ENCODE measurements at places on chromosomes 1 and 21.

DNA sequence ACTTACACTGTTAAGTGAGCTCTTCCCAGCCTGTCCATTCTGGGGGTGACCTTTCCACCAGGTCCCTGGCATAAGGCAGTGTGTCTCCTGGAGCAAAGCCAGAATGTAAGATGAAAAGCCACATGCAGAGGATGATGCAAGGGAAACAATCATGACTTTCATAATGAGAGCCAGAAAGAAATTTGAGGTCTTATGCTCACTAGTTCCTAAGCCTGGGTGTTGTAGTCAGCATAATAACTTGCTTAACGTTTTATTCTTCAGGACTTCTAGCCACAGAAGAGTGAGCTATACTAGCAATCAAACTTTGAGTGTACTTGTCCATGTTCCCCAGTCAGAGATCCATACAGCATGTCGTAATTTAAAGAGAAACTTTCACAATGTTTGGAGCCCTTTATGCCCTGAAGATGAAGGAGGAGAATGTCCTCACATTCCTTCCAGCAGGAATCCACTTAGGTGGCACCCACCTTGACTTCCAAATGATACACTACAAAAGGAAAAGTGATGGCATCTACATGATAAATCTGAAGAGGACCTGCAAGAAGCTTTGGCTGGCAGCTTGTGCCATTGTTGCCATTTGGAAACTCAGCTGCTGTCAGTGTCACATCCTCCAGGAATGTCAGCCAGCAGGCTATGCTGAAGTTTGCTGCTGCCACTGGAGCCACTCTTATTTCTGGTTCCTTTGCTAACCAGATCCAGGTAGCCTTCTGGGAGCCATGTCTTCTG, 60.5 kb upstream of the FOXD3 start:
- DNase-seq = no peak

- DNase-seq = no peak
Measured at GRCh38 chr1:159958719-159959380, 4.8 kb upstream of the SLAMF9 start.

- DNase-seq = no peak
Measured at GRCh38 chr1:167268347-167268787, 47.7 kb downstream of the POU2F1 start.

GRCh38 chr1:35001743-35002142, 16.6 kb upstream of the TMEM35B start:
- no peak for DNase-seq

GRCh38 chr1:182270731-182271130, 120.9 kb downstream of the GLUL start:
- DNase-seq = no peak

GRCh38 chr1:220734571-220735326, 13.4 kb upstream of the MTARC2 start:
- DNase-seq = no peak

DNA sequence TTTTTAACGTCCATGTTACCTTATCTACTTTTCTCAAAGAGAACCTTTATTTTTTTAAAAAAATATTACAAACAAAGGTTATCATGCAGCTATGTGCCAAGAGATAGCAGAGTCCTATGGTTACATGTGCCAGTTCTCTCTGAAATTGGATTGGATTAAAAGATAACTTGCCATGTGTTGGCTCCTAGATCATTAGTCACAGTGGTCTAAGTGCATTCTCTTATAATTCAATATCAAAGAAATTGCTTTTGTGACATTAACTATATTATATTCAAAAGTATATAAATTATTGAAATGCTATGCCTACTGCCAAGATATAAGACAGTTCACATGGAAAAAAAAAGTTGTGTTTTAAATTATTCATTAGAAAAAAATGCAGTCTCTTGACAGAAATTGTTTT, 494.2 kb downstream of the NEGR1 start:
- DNase-seq = no peak

DNA sequence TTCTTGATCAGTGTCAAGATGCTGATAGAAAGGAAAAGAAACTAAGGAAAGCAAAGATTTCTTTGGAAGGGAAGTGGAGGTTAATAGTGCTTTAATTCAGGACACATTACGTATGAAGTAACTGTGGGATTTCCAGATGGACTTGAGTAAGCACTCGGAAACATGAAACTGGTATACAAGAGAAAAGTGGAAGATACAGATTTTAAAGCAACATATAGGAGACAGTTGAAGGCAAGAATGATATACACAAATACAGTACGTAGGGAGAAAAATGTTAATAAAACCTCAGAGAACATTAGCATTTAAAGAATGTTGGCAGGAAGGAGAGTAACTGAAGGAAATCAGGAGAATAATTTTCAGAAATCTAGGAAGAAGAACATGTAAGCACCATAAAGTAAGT, 730.9 kb upstream of the ADGRL2 start:
- DNase-seq = no peak

DNA sequence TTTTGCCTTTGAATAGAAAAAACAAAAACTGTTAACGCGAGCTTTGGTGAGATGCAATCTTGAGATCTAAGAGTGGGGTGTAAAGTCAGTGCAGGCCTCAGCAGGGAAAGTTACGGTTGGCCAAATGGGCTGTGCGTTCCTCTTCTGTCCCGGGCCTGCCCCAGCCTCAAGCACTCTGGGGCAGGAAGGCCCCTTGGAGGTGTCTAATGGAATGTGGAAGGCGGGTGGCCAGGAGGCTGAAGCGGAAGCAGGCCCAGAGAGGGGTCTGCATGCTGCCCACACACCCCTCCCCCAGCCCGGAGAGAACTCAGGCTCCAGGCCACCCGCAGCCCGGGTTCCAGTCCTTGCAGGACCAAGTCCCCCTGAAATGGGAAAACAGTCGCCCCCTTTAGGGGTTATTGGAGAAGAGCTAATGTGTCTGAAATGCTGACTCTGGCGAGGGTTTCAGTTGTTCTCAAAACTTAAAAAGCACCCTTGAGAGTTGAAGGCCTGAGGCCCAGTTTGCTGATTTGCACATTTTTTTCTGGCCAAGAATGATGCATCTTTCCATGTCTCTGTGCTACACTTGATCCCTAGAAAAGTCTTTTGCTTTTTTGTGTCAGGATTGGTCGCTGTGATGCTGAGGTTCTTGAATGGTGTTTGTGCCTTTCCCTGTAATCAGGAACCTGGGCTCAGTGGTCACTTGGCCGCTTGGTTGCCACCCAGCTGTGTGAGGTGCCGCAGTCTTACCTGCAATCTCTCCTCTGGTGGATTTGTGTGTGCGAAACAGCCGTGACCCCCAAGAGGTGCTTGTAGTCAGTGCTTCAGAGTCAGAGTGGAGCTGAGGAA, 2.0 kb downstream of the COL18A1 start:
- DNase-seq = no peak

- DNase-seq = no peak
Measured at GRCh38 chr1:40606194-40606593, 59.3 kb downstream of the RIMS3 start.

DNA sequence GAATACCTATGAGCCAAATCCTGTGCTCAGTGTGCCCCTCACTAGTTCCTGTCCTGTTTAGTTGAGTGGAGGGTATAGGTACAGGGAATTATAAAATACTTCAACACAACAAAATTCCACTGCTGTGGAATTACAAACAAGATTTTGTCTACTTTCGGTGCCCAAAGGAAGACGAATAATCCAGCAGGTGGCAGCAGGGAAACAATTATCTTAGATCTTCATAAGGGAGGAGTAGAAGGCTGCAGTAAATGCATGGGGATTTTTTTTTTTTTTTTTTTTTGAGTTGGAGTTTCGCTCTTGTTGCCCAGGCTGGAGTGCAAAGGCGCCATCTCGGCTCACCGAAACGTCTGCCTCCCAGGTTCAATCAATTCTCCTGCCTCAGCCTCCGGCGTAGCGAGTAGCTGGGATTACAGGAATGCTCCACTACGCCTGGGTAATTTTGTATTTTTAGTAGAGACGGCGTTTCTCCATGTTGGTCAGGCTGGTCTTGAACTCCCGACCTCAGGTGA, 2.0 kb upstream of the PIP5K1A start:
- DNase-seq = peak; percentile 93

Measured in NCI-H187 treated with DMSO at 0.1 percent for 48 hours (cell line).